Activated CD4-positive, alpha-beta T cell treated with anti-CD3 and anti-CD28 coated beads, Interleukin-2, amount 10 ng/mL, durations not matched to agents 7 days and 5 days (primary cell): ENCODE measurements at places on chromosomes 2 and 18. TPM values are rescaled to one million over a fixed set of nuclear protein-coding genes. Genes with fewer than 3 reads are reported as not detected.

Gene PROC
- not detected for total RNA-seq

Gene IL36G
- total RNA-seq, result not detected

Gene UPP2
- not detected for total RNA-seq

Gene CYP1B1
- 13.8 TPM for total RNA-seq

Gene CRIM1
- total RNA-seq, result 2.3 TPM

Gene GREB1L
- total RNA-seq, result not detected

Gene IFIH1
- 57.3 TPM for total RNA-seq

Gene IL18RAP
- 3.8 TPM for total RNA-seq

Gene CIB4
- total RNA-seq, result not detected

Gene ALPP
- total RNA-seq, result not detected

Gene RNF103
- total RNA-seq, result 12.7 TPM

Gene NLRC4
- not detected for total RNA-seq

Gene KIF5C
- total RNA-seq, result 6.1 TPM

Gene CCDC121
- 1.00 TPM for total RNA-seq

Gene EFHD1
- total RNA-seq, result 0.32 TPM

Gene MCFD2
- 52.6 TPM for total RNA-seq

Gene RIT2
- total RNA-seq, result not detected

Gene CFAP65
- not detected for total RNA-seq

Gene C1QL2
- not detected for total RNA-seq

Gene REG1A
- not detected for total RNA-seq

Gene PPP1R1C
- not detected for total RNA-seq

Gene NEB
- 0.48 TPM for total RNA-seq

Gene PSMA8
- 1.2 TPM for total RNA-seq

Gene EIPR1
- 42.7 TPM for total RNA-seq

Gene CD207
- total RNA-seq, result not detected

Gene HJURP
- total RNA-seq, result 139 TPM

Gene VAMP8
- total RNA-seq, result 131 TPM
